ENCODE measurements at places on chromosomes 1 and 21.

GRCh38 chr1:154500533-154500932, 1.5 kb upstream of the TDRD10 start:
- DNase-seq, result no peak

DNA sequence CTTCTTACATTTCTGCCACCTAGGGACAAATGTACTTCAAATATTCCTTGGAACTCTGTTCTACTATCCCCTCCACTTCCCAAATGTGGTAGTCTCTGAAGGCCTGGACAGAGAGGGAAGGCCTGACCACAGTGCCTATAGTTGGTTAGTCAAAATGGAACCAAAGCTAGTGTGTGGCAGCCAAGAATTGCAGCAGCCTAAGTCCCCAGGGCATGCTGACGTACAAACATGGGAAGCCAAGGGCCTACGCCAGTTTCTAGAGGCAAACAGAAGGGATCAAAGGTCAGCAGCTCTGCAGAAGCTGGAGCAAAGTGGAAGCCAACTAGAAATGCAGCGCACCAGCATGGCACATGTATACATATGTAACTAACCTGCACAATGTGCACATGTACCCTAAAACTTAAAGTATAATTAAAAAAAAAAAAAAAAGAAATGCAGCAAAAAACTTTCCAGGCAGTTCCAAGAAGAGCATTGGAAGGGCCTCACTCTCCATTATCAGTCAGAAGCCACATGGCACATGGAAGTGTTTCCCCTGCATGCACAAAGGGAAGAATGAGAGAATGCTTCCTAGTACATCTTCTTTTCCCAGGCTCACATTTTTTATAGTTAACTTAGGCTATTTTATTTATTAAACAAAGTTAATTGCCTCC, 39.4 kb upstream of the GADD45A start:
- DNase-seq, result no peak

GRCh38 chr1:25926731-25927496, 20.7 kb upstream of the STMN1 start:
- no peak for DNase-seq

GRCh38 chr1:3657578-3658230, 5.4 kb downstream of the TP73 start:
- DNase-seq, result peak; percentile 82

GRCh38 chr1:226302731-226303130, 6.2 kb downstream of the LIN9 start:
- no peak for DNase-seq

Measured in osteocyte (in vitro differentiated cells).